ENCODE measurements at places on chromosomes 13 and 19.
A peak's percentile ranks its signal among the peaks of the same experiment; 100 is the strongest.

DNA sequence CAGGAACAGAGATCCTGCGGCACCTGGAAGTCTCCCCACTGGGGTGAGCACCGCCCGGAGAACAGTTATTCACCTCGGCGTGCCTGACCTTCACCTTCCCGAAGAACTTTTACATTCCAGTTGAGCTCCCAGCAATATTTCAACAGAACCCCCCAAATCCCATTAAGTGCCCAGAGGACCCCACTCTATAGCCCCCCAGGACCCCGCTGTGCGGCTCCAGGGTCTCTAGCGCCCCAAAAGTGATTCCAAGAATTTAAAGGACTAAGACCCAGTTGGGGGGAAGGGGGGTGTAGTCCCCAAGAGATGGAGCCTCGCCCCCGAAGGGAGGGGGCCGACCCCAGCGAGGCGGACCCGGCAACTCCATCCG lies 480 bp downstream of the GPR108 start:
- DNase-seq: no peak

GRCh38 chr19:36032251-36033104 lies at the start of gene CLIP3:
Gene CLIP3, minus strand, starts transcription at chr19:36032873. Its CDS starts 516 bp downstream, at chr19:36032357.
- DNase-seq: peak; percentile 69

- DNase-seq: peak; percentile 97
These were observed 6.6 kb upstream of the DHDH start for GRCh38 chr19:48926909-48927308.

- DNase-seq: no peak
These were observed 76.8 kb downstream of the ESD start for GRCh38 chr13:46720189-46720588.

DNA sequence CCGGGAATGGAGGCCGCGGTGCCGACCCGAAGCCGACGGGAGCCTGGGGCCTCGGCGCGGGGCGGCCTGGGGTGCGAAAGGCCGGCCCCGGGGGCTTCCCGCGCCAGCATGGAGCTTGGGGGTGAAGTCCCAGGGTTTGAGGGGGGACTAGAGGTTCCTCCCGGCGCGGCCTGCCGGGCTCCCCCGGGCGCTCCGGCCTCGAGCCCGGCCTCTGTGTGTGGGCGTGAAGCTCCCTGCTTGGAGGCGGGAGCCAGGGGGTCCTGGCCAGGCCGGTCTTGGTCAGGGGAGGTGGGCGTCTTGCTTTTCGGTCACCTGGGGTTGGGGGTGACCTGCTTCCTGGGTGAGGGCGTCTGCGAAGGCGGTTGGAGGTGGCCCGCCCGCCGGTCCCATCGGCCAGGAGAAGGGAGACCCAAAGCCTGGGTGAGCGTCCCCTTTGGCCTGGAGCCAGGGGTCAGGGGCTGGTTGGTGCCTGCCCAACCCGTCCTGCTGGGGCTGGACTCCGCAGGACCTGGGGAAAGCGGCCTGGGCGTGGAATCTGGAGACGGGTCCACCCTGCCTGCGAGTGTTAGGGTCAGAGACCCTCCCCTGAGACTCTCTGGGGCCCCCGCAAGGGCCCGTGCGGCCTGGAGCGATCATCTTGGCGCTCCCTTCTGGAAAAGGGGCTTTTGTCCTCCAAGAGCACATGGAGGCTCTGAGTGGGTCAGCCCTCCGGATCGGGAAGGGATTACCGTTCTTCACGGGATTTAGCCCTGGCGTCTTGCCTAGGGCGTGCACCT lies 535 bp downstream of the BSG start:
- peak; percentile 80 for DNase-seq

DNA sequence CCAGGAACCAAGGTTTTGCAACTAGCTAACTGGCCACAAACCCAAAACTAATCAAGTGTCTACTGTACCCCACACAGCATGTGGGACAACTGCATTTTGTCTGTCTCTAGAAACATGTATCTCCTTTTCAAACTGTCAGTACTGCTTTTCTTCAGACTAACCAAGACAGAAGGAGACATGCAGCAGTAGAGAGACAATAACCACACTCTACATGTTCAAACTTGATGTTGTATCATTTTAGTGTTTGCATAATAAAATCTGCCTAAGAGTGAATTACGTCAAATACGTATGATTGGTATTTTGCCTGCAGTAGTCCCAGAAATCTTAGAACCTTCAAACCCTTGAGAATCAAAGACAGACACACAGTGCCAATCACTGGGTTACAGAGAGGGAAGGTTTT lies 22.0 kb upstream of the FREM2 start:
- no peak for DNase-seq

GRCh38 chr19:13091400-13092157 lies 11.1 kb downstream of the LYL1 start:
- no peak for DNase-seq

- DNase-seq: peak; percentile 54
These were observed 86.7 kb downstream of the FNDC3A start for GRCh38 chr13:49062297-49062896.

GRCh38 chr13:40408602-40409001 lies 257.8 kb downstream of the FOXO1 start:
- DNase-seq: peak; percentile 86

DNA sequence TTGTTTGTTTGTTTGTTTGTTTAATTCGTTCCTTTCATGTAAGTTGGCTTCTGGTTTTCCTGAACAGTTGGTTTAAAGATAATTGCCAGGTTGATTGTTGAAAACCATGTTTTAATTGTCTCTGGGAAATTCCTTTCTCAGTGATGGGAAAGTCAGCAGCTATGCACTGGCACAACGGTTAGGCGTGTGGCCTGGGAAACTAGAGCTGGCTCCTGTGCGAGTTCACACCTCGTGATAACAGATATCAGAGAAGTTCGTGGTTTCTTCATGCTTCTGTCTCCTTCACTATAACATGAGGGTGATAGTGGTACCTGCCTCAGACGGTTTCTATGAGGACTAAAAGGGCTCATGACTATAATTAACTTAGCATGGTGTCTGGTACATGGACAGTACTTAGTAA lies 153.5 kb downstream of the STK24 start:
- no peak for DNase-seq

- DNase-seq: no peak
These were observed 300.0 kb downstream of the ITGBL1 start for GRCh38 chr13:101752432-101752831.

GRCh38 chr19:49142866-49143335 lies 12.3 kb downstream of the HRC start:
- peak; percentile 94 for DNase-seq

DNA sequence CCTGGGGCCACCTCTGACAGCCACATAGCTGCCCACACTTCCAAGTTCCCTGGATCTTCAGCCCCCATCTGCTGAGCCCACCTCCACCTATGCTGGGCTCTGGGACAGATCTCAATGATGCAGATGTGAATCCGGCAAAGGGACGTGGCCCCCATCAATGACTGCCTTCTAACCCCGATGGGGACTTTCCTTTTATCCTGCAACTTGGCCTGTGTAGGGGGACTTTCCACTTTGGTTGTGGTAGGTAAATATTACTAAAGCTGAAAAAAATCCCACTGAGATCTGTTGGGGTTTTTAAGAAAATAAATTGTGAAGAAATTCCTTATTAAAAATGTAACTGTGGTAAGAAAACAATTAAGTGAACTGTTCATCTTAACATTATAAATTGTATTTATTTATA lies 20.8 kb upstream of the ASPDH start:
- no peak for DNase-seq

DNA sequence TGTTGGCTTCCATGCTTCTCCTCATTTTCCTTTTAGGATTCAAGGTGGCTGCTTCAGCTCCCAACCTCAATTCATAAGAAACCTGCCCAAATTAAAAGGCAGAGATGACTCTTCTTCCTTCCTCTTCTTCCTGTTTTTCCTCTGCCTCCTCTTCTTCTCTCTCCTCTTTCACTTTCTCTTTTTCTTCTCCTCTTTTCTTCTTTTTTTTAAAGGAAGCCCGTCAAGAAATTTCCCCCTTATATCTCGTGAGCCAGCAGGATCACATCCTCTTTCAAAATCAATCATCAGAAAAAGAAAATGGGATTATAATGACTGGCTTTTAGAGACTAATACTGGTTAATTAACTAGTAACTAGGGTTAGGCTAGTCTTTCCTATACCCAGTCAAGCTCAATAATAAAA lies 220.3 kb downstream of the NBEA start:
- DNase-seq: no peak

- no peak for DNase-seq
These were observed 627.7 kb downstream of the FGF9 start for GRCh38 chr13:22298530-22298929.

- no peak for DNase-seq
These were observed 46.7 kb downstream of the ZNF846 start for GRCh38 chr19:9721861-9722260.

- DNase-seq: no peak
These were observed 11.7 kb downstream of the ZNF226 start for GRCh38 chr19:44176590-44176989.

DNA sequence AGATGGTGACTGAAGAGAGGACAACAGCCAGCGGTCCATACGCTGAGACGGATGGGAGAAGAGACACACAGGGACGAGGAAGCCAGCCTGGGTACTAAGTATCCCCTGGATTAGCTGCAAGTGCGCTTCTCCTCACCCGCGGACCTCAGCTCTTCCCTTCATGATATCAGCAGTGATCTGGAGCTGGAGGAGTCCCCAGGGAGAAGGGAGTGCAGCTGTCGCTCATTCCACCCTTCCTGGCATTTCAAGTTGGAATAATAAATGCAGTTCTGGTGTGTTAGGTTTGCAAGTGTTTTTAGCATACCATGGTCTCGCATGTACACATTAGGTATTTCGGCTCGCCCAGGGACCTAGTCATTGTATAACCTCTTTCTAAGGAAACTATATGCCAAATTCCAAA lies 88.5 kb upstream of the C1QTNF9B start:
- DNase-seq: no peak

- DNase-seq: no peak
These were observed 164.8 kb upstream of the NBEA start for GRCh38 chr13:34777089-34777913.

GRCh38 chr19:38425222-38425809 lies 703 bp downstream of the RASGRP4 start:
- no peak for DNase-seq

DNA sequence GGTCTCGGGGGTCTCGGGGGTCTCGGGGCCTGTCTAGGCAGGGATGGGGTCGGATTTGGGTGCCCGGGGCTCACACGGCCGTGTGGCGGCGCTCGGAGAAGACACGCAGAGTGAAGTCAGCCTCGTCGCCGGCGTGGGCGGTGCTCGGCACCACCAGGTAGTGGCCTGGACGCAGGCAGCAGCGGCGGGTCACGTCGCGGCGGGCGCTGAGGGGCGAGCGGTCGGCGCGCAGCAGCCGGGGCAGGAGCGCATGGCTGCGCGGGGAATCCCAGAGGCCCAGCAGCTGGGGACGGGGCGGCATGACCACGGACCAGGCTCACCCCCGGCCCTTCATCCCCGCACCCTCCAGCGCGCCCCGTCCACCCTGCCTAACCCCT lies 8.2 kb downstream of the CAPN12 start:
- DNase-seq: peak; percentile 54

DNA sequence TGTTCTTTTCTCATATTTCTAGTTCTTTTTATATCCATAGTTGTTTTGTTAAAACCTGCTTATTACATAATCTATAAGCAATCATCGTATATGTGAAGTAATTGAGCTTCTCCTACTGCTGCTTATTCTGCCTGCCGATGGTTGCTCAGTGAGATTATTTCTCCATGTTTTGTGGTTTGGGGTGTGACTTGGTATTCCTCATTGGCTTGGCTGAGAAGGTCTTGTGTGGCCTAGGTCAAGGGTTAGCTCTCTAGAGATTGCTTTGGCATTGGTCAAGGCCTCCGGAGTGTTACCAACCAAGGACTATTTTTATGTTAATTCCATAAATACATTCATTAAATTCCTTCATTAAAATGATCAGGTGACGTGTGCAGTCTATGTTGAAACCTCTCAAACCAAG lies 302.8 kb downstream of the MYO16 start:
- DNase-seq: no peak

GRCh38 chr19:55442372-55442961 lies 633 bp downstream of the SHISA7 start:
- DNase-seq: no peak

GRCh38 chr19:14139944-14140343 lies 3.6 kb upstream of the ASF1B start:
- peak; percentile 28 for DNase-seq

- no peak for DNase-seq
These were observed 12.0 kb upstream of the NANOS3 start for GRCh38 chr19:13864667-13865570.

GRCh38 chr19:1167687-1168571 lies 6.1 kb downstream of the SBNO2 start:
- no peak for DNase-seq

DNA sequence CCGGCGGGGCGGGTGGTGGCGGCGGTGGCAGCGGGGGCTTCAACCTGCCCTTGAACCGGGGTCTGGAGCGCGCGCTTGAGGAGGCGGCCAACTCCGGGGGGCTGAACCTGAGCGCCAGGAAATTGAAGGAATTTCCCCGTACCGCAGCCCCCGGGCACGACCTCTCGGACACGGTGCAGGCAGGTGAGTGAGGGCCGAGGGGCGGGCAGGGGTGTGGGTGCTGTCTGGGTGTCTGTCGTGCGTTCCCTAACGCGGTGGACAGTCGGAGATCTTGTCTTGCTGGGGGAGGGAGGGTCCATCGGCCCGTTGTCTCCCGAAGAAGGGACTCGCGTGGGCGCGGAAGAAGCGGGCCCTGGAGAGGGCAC lies 533 bp downstream of the LRCH1 start:
- peak; percentile 24 for DNase-seq

DNA sequence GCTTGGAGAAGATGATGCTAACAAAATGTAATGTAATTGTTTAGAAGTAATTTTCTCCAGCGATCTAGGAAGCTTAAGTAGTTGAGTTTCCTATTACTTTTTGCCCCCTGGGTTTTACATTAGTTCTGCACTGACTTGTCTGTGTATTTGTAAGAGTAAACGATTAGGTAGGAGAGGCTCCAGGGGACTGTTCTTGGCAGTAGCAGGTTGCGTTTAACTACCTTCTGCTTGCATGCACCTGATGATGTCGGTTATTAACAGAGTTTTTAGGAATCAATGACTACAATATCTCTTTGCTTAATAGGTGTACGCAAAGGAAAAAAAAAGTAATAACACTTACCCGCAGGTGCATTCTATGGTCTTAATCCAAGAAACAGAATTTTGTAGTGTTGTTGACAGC lies 18.3 kb upstream of the UGGT2 start:
- no peak for DNase-seq

- no peak for DNase-seq
These were observed 114.8 kb downstream of the KATNAL1 start for GRCh38 chr13:30192320-30193093.
